ENCODE measurements at places on chromosomes 11 and 22.

DNA sequence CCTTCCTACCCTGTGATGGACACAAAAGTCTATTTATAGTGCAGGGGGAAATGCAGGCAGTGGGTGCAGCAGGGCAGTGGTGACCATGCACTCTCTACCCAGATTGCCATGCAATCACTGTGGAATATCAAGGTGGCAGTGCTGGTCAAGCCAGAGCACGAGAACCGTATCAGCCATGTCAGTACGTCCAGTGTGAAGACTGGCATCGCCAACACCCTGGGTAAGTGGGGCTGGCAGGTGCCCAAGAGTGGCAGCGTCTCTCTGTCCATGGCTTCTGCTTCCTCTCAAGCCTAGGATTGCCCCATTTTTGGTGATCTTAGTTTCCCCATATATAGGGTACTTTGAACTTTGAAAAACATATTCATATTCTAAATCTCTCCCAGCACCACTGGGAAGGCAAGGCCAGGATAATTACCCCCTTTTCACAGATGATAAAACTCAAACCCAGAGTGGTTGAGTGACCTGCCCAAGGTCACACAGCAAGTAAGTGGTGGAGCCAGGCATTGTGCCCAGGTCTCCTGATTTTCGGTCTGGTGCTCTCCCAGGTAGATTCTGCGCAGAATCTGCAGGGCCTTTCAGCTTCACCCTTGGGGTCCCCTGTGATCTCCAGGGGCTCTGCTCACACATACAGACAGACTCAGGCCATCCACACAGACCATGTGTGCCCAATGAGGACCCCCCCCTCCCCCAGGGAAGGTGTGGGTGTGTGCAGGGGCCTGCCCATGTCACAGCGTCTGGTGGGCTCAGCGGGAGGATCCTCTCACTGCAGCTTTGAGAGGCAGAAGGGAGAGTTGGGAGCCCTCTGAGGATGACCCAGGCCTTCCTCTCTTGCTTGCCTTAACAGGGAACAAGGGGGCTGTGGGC, 7.1 kb downstream of the INPPL1 start:
- DNase-seq = no peak

DNA sequence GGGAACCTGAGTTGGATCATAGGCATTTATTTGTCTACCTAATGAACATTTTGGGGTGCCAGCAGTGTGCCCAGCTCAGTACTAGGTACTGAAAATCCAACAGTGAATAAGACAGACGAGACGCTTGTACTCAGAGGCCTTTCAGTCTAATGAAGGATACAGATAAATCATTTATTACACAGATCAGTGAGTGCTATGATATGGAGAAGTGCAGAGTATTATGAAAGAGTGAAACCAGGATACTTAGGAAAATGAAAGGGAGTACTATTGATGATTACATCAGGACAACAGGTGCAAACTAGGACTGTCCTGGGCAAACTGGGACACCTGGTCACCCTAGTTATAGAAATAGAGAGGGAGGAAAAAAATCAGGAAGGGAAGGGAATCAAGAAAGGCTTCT, 207.5 kb upstream of the NCAM1 start:
- DNase-seq = no peak

DNA sequence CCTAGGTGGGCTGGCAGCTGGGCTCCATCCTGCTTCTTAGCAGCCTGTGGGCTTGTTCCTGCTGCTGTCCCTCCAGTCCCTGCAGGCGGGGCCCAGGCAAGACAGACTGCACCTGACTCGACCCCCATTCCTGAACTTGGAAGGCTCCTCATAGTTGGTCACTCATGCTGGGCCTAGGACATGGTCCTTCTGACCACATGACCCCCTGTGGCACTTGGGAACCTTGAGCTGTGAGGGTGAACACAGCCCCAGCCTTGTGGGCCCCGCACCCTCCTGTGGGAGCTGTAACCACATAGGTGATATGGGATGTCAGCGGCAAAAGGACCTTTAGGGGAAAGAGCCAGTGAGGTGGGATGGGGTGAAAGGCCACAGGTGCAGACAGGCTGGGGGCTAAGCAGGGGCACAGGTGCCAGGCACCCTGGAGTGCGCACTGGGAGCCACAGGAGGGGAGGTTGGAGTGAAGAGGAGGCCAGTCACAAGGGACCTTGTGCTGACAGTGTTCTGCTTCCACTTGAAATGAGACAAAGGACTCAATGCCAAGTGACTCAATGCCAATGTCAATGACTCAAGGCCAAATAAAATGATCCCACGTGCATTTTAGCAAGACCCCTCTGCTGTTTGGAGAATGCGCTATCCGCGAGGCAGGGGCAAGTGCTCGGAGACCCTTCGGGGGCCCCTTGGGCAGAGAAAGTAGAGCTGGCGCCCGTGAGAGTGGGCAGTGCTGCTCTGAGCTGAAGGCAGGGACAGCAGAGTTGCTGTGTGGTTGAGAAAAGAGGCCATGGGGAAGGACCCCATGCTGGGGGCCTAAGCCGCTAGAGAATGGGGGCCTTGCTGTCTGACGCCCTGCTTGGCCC, 90.7 kb downstream of the MORC2 start:
- no peak for DNase-seq

DNA sequence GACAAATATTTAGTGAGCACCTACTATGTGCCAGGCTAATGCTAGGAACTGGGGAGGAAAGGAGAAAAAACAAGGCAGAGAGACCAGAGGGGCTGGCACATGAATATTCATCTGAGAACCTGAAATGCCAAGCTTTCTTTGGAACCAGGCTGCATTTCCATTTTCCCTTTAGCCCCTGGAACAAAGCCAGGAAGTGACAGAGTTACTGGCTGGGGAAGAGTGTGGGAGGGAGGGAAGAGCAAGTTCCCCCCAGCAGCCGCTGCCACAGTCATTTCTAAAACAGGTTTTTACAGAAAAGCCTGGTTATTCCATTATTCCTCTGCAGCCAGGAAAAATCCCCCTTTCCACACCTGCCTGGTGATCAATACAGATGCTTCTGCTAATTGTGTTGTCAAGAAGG, 97.0 kb downstream of the SPON1 start:
- DNase-seq = no peak

DNA sequence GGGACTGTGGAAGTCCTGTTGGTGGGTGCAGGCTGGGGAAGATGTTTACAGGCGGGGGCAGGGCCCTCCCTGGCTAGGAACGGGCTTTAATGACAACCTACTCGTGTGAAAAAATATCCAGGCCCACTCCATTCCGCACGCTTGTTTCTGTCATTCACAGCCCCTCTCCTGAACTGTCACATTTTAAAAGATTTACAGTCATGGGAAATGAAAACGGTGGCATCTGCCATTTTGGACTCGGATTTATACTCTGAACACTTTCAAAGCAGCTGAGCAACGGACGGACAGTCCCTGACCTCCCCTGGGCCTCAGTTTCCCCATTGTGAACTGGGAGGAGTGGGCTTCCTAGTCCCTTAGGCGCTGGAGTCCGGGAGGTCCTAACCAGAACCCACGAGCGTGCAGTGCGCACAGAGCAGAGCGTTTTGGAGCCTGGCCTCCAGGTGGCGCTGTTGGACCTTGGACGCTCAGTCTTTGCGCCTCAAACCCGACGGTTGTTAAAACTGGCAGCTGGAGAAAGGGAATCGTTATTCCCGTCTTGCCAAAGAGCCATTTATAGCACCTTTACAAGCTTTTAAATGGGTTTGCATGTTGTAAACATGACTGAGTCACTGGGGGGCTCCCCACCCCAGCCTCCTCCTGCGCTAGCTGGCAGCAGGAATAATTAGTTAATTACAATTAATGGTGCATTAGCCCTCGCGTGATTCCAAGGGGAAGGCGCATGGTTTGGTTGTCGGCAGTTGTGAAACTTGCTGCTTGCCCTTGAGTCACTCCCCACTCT, 75.3 kb downstream of the FBLN1 start:
- no peak for DNase-seq

GRCh38 chr11:126588630-126589491, 233.4 kb downstream of the ST3GAL4 start:
- DNase-seq = no peak

DNA sequence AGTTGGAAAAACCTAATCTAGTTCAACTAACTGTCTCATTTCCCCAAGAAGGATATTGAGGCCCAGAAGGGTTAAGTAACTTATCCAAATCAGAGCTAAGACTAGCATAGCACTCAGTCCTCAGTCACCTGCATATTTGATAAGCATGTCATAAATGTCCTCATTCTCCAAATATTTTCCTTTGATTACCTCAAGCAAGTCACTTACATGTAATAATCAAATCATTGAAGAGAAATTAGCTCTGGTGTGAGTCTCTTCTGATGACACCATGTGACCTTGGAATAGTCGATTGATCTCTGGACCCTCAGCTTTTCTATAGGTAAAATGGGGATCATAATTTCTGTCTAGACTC, 48.8 kb upstream of the PICALM start:
- no peak for DNase-seq

DNA sequence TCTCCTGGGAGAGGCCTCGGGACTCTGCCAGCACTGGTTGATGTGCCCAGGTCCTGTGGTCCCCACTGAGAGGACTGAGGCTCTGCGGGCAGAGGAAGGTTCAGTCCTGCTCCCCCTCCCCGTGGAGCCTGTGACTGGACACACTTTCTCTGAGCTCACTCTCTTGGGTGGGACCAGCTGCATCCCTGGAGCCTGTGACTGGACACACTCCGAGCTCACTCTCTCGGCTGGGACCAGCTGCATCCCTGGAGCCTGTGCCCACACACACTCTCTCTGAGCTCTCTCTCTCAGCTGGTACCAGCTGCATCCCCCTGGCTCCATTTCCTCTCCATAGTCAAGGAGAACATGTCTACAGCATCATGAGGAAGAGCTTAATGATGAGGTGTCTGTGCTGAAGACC, 39.5 kb downstream of the TOLLIP start:
- no peak for DNase-seq

- DNase-seq = no peak
Measured at GRCh38 chr11:2668876-2669275, 30.9 kb downstream of the KCNQ1OT1 start.

GRCh38 chr11:117866526-117866925, 9.9 kb downstream of the FXYD6 start:
- DNase-seq = no peak

- no peak for DNase-seq
Measured at GRCh38 chr11:55895216-55895615, 12.1 kb downstream of the TRIM51 start.

GRCh38 chr11:58837707-58838388, 6.7 kb downstream of the GLYATL2 start:
- DNase-seq = no peak

DNA sequence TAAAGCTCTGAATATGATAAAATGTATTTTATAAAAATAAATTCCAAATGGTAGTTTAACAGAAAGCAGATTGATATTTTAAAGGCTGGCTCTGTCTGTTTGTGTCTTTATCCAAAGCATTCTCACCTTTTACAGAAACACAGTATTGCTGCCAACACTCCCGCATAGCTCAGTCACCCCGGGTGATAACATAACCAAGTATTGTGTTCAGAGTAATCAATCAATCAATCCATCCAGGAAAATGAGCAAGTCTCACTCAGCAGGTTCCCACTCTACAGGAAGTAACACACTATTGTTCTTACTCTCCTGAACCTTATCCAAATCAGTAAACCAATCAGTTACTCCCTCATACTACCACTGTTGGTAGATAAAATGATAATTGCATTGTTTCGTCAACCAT, 203.4 kb downstream of the LRRC4C start:
- no peak for DNase-seq

DNA sequence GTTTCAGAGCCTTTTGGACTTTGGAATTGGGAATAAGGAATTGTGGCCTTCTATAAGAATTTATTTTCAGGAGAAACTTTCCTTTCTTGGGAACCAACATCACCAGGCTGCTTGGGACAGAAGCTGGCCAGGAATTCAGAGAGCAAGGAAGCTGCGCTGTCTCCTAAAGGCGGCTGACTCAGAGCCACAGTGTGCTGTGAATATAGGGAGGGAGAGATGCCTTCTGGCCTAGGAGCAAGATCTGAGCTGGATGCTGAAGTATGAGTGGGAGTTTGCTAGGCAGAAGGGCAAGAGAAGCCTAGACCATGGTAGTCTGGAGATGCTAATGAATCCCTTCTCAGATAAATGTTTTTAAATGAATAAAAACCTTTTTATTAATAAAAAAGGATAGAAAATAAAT, 213.7 kb upstream of the TBCEL start:
- DNase-seq = no peak

GRCh38 chr11:70540196-70540595, 141.9 kb downstream of the CTTN start:
- no peak for DNase-seq

DNA sequence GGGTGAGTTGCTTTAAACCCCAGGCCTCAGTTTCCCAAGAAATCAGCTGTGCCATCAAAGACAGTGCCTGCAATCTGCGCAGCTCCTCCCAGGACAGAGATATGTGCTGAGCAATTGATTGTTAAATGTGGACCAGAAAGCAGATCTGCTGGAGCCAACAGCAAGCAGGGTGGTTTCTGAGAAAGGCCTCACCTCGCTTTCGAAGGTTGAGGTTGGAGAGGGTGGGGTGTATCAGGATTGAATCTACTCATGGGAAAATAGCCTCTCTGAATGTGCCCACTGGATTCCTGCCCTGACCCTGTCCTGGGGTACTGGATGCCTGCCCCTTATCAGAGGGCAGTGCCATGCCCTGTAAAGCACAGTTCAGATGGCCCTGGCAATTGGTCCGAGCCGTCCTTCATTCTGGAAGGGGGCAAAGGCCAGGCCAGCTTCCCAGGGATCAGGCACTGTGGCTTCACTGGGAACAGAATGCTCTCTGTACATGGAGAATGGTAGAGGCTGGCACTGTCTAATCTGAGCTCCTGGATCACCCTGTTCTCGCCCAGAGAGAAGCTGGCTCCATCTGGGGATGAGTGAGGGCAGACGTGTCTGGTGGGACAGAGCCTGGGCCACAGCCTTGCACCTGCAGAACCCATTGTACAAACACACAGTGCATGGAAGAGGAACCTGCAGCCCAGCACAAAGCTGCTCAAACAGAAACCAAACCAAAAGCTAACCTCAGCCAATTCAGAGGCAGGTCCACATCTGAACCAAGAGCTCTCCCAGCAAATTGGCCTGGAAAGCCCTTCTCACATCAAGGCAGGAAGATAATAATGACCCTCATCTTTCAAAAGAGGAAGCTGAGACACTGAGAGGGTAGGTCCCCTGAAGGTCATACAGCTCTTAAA, 15.2 kb downstream of the DHCR7 start:
- DNase-seq = no peak

- DNase-seq = no peak
Measured at GRCh38 chr11:123505546-123506299, 75.7 kb downstream of the GRAMD1B start.

- DNase-seq = no peak
Measured at GRCh38 chr22:40387746-40388145, 17.4 kb downstream of the SGSM3 start.

DNA sequence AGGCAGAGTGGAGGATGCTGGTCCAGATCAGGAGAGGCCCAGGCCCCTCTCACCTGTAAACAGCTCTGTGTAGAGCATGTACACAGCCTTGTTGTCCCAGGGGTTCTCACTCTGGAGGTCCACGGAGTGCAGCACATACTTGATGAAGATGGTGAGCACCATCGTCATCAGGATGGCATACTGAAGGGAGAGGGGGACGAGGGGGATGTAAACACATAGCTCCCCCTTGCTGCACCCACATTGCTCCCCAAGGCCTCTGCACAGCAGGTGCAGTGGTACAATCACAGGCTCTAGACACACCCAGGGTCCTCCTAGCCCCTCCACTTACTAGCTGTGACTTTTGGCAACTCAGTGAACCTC, 2.9 kb downstream of the SYVN1 start:
- DNase-seq = no peak

GRCh38 chr11:115477410-115477809, 26.8 kb downstream of the CADM1 start:
- no peak for DNase-seq

GRCh38 chr11:98531576-98531975, 489.2 kb upstream of the CNTN5 start:
- no peak for DNase-seq
